Endothelial cell of coronary artery (primary cell): ENCODE measurements at places on chromosomes 2 and 18. TPM values are rescaled to one million over a fixed set of nuclear protein-coding genes. Genes with fewer than 3 reads are reported as not detected.

Gene LOXHD1
- not detected in 2 replicates for total RNA-seq

Gene NEURL3
- not detected in 2 replicates for total RNA-seq

Gene DNAJC5G
- total RNA-seq: not detected in 2 replicates

Gene GAREM1
- total RNA-seq: 0.36 and 1.9 TPM in 2 replicates

Gene RAB6D
- total RNA-seq: not detected in 2 replicates

Gene NCKAP5
- 0.27 and 0.38 TPM in 2 replicates for total RNA-seq

Gene AP1S3
- total RNA-seq: 3.2 and 7.7 TPM in 2 replicates

Gene MYL12B
- 686 and 716 TPM in 2 replicates for total RNA-seq

Gene SUPT7L
- total RNA-seq: 12.6 and 16.0 TPM in 2 replicates

Gene NETO1
- not detected in 2 replicates for total RNA-seq

Gene SERPINB5
- not detected in 2 replicates for total RNA-seq

Gene NRBP1
- total RNA-seq: 107 and 112 TPM in 2 replicates

Gene ITGB6
- total RNA-seq: 0.09 TPM in 1 of 2 replicates, not detected in the other

Gene CYP1B1
- 0.18 and 0.94 TPM in 2 replicates for total RNA-seq

Gene HOXD4
- 0.36 and 2.8 TPM in 2 replicates for total RNA-seq

Gene IRS1
- total RNA-seq: under 0.01 and 1.6 TPM in 2 replicates

Gene KIDINS220
- total RNA-seq: 48.5 and 55.4 TPM in 2 replicates

Gene CD207
- total RNA-seq: under 0.01 TPM in 1 of 2 replicates, not detected in the other

Gene NTSR2
- not detected in 2 replicates for total RNA-seq

Gene ZNF396
- 0.36 and 0.56 TPM in 2 replicates for total RNA-seq

Gene RGPD3
- 0.09 and 0.19 TPM in 2 replicates for total RNA-seq

Gene CFC1
- total RNA-seq: not detected in 2 replicates

Gene RAB27B
- 0.54 and 3.5 TPM in 2 replicates for total RNA-seq

Gene GPR45
- total RNA-seq: not detected in 2 replicates
